Stimulated activated CD4-positive, alpha-beta T cell treated with anti-CD3 and anti-CD28 coated beads, TNF-alpha, amount 100 ng/mL, for 4 hours (primary cell): ENCODE measurements at places on chromosomes 11 and 22.

- no peak for DNase-seq
Measured at GRCh38 chr11:8705146-8705545, 22.6 kb downstream of the RPL27A start.

GRCh38 chr11:94315664-94316063, 11.3 kb downstream of the IZUMO1R start:
- no peak for DNase-seq

- no peak for DNase-seq
Measured at GRCh38 chr11:125404157-125404810, 91.8 kb downstream of the FEZ1 start.

DNA sequence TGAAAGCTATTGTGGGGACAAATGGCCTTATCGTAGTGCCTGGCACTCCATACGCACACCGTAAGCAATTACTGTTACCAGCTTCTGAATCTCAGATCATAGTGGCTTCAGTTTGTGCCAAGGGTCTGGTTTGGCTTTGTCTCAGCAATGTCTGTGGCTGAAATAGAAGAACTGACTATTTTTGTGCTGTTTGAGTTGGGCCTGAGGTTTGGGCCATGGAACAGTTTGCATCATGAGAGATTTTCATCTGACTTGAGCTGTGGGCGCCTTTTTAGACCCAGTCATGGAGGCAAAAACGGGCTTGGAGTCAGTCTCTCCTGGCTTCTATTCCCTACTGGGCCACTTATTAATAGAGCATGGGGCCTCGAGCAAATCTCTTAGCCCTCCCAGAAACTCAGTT, 121.1 kb upstream of the CRYBB3 start:
- DNase-seq: no peak

GRCh38 chr11:16052750-16053149, 303.6 kb downstream of the SOX6 start:
- DNase-seq: no peak

GRCh38 chr11:2507212-2507901, 62.5 kb downstream of the KCNQ1 start:
- no peak for DNase-seq

GRCh38 chr11:103661991-103662390, 374.4 kb upstream of the DDI1 start:
- DNase-seq: no peak

DNA sequence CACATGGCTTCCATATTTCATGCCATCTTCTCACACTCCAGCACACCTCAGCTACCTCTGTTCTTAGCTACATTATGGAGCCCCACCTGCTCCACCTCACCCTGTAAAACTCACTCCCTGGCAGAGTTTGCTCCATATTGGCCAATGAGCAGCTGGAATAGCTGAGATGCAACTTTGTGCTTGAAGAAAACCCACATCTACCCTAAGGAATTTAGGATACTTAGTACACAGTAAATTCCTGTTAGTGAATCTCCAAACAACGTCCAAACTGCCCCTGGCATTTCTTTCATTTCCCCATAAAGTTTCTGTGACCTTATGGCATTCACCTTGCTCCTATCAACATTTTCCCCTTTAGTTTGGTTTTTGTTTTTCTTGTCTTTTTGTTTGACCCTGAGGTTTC, 2.2 kb upstream of the VWCE start:
- DNase-seq: no peak

DNA sequence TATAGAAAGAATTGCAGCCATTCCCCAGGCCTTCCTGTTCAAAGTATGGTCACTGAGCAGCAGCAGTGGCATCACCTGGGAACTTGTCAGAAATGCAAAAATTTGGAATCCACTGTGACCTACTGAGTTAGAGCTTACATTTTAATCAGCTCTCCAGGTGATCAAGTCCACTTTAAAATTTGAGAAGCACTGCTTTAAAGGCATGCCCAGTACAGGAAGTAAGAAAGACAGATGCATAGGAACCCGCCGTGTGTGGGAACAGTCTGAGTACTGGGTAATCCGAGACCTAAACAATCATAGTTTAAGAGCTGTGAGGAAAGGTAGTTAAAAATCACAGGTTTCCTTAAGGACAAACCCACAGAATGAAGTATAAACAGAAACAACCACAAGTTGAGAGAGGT, 462.4 kb downstream of the RAB38 start:
- DNase-seq: no peak

- no peak for DNase-seq
Measured at GRCh38 chr22:26517429-26517828, 5.2 kb upstream of the TFIP11 start.

DNA sequence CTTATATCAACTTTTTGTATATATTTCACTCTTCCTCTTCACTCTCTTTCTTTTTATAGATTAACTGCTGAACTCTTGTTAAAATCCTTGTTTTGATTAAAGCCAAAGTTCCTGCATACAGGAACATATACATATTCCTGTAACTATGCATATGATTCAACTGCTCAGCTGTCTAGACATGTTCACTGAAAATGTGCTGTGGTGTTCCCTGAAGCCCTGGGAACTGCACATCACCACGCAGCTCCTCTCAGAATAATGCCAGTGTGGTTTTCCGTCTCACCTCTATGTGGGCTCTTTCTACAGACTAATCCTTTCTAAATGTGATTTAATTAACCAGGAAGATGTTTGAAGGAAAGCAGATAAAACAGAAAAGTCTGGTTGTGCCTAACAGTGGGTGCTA, 25.6 kb upstream of the MMP12 start:
- DNase-seq: no peak

DNA sequence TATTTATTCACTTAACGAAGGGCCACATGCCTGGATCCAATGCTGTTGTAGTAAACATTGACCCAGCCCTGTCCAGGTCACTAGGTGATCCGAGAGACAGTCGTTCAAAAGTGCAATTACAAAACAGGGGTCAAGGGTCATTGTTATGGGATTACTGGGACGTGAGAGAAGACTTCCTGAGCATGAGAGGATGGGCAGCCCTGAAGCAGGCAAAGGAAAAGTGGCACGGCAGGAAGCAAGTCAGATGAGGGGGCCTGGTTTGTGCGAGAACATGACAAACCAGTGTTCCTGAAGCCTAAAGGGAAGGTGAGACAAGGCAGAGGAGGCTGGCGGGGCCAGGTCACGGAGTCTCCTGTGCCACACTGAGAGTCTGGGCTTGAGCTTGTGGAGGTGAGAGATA, 15.8 kb upstream of the MMP20 start:
- DNase-seq: no peak

DNA sequence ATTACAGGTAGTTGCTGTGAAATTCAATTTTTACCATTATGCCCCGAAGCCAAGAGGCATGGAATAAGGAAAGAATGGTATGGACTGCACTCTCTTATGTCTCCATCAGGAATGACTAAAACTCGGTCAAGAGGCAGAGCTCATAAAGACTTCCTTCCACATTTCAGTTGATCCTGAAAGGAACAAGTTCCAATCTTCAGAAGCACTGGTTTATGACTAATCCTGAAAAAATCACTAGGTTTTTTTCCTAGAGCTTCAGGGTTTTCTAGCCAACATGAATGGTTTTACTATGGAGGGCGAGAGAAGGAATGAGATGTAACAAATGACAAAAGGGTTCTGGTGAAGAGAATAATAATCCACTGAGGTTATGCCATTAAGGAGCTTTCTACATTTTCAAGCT, 832.2 kb downstream of the NTM start:
- DNase-seq: no peak

GRCh38 chr11:65471447-65471891, 27.4 kb upstream of the MALAT1 start:
- no peak for DNase-seq

DNA sequence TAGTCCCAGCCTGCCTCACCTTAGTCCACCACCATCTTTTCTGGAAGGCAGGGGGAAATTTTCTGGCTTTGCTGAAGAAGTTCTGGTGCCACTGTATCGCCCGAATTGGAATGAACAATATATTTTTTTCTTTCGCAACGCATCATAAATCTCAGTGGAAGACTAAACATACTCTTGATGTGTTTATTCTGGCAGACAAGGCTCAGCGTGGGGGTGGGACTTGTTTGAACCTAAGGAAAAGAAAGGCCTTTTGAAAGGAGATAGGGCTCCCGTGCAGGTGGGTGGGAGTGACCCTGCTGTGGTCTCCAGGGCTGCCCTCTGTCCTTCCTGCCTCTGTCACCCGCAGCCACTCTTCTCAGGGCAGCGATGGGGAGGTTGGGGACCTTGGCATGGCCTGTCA, 42.5 kb downstream of the CD82 start:
- no peak for DNase-seq

DNA sequence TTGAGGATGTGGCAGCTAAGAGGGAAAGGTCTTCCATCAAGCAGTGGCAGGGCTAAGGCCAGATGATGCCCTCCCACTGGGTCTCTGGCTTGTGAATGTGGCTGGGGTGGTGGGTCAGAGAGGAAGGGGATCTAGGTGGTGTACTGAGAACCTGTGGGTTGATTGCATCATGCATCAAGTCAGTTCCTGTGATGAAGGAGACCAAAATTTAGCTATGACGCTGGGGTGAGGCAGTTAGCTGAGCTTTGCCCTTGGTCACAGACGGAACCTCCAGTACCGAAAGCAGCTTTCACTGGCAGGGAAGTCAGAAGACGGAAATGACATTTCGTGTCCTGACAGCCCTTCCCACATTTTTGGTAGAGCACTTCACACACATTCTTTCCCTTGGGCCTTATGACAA, 20.7 kb downstream of the ATG16L2 start:
- DNase-seq: no peak

DNA sequence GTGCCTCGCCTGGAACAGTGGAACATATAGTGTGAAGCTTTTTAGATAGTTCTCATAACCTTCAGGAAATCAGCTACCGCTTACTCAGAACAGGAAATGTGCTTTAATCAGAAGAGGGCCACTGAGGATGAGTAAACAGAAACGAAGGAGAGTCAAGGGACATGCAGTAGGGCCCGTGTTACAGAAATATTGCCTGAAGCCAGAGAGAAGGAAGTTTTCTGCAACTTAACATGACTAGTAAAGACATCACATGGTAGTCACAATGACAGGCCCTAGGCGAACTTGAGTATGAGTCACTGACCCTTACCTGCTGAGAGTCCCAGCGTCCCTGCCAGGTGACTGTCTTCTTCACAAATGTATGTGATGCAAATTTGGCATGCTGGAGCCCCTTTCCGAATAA, 39.4 kb downstream of the CARD18 start:
- no peak for DNase-seq

DNA sequence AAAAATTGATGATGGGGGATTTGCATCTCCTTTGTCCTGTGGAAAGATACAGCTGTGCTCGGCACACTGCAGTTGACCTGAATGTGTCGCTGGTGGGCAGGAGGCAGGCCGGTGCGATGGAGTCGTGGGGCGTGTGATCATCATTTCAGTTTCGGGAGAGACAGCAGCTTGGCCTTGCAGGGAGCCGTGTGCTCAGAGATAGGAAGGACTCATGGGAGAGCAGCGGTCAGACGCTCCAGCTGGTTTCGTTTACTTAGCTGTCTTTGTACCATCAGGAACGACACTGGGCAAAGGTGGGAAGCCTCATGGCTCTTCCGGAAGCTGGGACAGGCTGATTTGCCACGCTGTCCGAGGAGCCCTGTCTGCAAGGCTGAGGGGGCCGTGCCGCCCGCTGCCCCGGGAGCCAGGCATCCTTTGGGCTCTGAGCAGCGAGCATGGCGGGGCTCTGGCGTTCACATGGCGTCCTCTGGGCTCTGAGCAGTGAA, 32.7 kb downstream of the GRAMD4 start:
- DNase-seq: no peak

DNA sequence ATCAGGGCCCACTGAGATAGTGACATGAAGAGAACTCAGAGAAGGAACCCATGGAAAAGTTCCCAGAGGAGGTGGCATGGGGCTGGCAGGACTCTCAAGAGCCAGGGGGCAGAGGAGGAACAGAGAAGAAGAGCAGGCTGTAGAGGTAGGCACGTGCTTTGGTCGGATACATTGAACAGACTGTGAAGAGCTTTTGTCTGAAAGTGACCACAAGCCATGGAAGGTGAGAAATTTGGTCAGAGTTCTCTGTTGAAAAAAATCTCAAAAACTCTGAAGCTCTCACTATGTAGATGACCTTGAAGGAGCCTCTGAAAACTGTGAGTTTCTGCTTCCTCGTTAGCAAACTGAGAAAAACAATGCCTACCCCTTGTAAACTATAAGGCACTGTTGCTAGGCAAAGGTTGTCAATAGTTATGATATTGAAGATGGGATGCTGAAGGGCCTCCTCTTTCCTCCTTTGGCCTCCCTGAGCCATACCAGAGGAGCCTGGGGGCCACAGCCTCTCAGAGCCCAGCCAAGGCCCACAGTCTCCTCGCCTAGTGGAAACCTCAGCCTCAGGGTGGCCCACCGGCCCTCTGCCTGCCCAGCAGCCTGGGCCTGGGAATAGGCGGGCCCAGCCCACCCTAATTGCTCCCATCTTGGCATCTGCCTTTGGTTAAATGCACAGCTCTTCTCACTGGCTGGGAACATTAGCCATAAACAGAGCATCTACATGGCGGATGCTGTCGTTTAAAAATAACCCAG, 415.7 kb downstream of the SOX6 start:
- DNase-seq: no peak

DNA sequence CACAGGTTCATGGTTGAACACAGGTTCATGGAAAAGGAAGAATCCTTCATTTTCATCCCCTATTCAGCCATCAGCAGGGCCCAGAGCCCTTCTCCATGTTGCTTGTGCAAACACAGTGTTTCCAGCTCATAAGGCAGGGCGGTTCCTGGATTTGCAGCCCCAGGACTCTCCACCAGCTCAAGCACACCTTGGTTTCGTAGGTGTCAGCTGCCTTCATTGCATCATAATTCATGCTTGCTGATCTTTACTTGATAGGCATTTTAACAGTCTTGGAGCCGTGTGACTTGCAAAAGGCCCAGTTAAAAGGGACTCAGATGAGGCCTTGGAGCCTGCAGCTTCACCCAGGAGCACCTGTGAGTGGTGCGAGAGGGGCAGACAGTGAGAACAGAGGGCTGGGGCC, 318.1 kb upstream of the B3GAT1 start:
- no peak for DNase-seq

GRCh38 chr11:35426351-35426750, 7.0 kb upstream of the SLC1A2 start:
- DNase-seq: no peak

- no peak for DNase-seq
Measured at GRCh38 chr11:64568584-64569140, 22.4 kb upstream of the SLC22A12 start.

- DNase-seq: no peak
Measured at GRCh38 chr11:86103808-86104207, 34.9 kb upstream of the PICALM start.

DNA sequence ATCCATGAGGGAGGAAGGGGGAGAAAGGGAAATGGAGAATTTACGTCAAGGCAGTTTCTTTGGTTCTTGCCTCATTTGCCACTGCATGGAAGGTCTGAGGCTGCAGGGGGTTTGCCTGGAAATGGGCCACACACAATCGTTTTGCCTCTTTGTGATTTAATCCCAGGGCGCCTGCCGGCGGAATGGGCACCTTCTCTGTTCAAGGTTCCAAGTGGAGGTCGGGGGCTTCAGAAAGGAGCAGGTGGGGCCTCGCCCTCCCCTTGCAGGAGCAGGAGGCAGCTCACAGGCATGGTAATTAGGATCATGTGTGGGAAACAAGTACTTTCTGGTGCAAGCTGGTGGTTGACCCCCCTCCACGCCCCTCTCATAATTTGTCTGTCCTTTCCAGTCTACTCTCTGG, 29.9 kb downstream of the MPPED1 start:
- no peak for DNase-seq
